B cell (primary cell): ENCODE measurements at places on chromosomes 1 and 21. TPM values are rescaled to one million over a fixed set of nuclear protein-coding genes. Genes with fewer than 3 reads are reported as not detected.

GRCh38 chr1:245876586-245876985, 630.5 kb downstream of the SMYD3 start:
- no peaks in the 10 kb centered on the region for H3K36me3 ChIP-seq
- no peaks in the 10 kb centered on the region for H3K27me3 ChIP-seq
- DNase-seq: no peak
- no peaks in the 10 kb centered on the region for H3K4me1 ChIP-seq
- no peak overlapping the region for H3K27ac ChIP-seq
- no peak overlapping the region for H3K4me3 ChIP-seq

DNA sequence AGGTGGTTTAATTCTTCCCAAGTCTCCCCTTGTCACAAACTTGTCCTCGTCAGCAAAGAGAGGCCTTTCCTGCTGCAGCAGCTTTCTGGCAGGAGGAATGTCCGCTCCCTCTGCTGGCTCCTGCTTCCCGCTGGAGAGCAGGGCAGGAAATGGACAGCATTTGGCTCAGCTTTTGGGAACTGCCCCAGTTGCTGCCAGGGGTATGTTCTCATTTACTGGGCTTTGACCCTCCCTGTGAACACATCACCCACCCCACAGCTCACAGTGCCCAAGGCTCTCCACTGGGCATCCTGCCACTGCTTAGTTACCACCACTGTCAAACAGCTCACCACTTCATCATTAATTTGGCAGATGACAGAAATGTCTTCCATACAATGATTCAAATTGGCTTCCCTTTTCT, 75.4 kb downstream of the MRPL37 start:
- no peaks in the 10 kb centered on the region for H3K27me3 ChIP-seq
- H3K27ac ChIP-seq: no peak overlapping the region
- no peaks in the 10 kb centered on the region for H3K4me1 ChIP-seq
- no peak overlapping the region for H3K4me3 ChIP-seq

DNA sequence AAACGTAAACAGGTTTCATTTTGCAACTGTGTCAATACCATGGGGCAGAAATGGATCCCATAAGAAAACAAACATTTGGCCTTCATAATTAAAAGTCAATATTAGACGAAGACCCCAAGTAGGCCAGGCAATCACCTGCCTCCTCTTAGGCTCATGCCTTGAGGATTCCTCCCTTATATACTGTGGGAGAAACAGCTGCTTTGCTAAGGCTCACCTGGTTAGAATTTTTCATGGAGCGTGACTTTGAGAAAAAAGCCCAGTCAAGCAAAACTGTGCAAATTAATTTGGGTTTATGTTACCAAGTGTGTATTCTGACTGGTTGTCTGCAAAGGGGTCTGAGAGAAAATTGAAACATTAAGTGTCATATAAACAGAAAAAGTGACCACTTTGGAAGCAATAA, 605.3 kb upstream of the USP24 start:
- no peak overlapping the region for H3K27ac ChIP-seq
- no peaks in the 10 kb centered on the region for H3K27me3 ChIP-seq
- no peak for DNase-seq
- H3K36me3 ChIP-seq: no peaks in the 10 kb centered on the region

- no peaks in the 10 kb centered on the region for H3K36me3 ChIP-seq
- no peaks in the 10 kb centered on the region for H3K27me3 ChIP-seq
- H3K27ac ChIP-seq: no peak overlapping the region
- DNase-seq: no peak
Measured at GRCh38 chr1:208312706-208313105, 68.5 kb upstream of the PLXNA2 start.

Gene GBP6
- total RNA-seq: 0.12 TPM in 1 of 2 replicates, not detected in the other

Gene GUCA2A
- not detected in 2 replicates for total RNA-seq
